ENCODE measurements at places on chromosomes 11 and 22.
A peak's percentile ranks its signal among the peaks of the same experiment; 100 is the strongest.

DNA sequence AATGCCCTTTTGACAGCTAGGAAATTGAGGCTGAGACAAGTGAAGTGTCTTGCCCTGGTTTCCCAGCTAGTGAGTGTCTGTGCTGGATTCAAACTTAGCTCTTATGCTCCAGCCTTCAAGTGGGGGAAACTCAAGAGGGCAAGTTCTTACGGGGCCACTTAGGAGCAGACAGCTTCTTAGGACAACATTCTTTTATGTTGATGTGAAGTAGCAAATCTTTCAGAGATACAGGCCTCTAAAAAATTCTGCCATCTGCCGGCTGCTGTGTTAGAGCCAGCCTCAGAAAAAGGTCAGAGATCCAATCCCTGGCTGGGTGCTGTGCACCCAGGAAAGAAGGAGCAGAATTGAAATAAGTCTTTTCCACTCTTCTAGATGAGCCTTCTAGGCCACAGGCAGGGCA lies 26.6 kb downstream of the TIMP3 start:
- no peaks in the 10 kb centered on the region for H3K36me3 ChIP-seq
- no peaks in the 10 kb centered on the region for H3K27me3 ChIP-seq
- H3K4me3 ChIP-seq = no peak overlapping the region
- no peak for DNase-seq
- H3K27ac ChIP-seq = no peak overlapping the region
- no peaks in the 10 kb centered on the region for H3K4me1 ChIP-seq

GRCh38 chr22:25627271-25627852 lies 62.9 kb downstream of the GRK3 start:
- peaks cover 33% of the 10 kb centered on the region for H3K4me1 ChIP-seq
- H3K4me3 ChIP-seq = no peak overlapping the region
- no peak overlapping the region for H3K27ac ChIP-seq

DNA sequence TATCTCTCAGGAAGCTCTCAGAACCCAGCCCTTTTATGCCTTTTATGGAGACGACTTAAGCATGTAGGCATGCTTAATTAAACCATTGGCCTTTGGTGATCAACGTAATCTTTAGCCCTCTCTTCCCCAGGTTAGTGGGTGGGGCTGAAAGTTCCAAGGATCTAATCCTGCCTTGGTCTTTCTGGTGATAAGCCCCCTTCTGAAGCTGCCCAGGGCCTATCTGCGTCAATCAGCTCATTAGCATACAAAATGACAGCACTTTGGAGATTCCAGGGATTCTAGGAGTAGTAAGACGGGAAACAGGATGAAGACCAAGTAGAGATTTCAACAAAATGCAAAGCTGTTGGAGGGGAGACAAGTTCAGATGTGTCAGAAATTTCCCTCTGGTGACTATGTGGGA lies 3.1 kb downstream of the FAM118A start:
- no peak overlapping the region for H3K4me3 ChIP-seq
- H3K27ac ChIP-seq = no peak overlapping the region
- H3K36me3 ChIP-seq = no peaks in the 10 kb centered on the region
- peaks cover 31% of the 10 kb centered on the region for H3K4me1 ChIP-seq
- no peak for DNase-seq
- no peaks in the 10 kb centered on the region for H3K27me3 ChIP-seq

DNA sequence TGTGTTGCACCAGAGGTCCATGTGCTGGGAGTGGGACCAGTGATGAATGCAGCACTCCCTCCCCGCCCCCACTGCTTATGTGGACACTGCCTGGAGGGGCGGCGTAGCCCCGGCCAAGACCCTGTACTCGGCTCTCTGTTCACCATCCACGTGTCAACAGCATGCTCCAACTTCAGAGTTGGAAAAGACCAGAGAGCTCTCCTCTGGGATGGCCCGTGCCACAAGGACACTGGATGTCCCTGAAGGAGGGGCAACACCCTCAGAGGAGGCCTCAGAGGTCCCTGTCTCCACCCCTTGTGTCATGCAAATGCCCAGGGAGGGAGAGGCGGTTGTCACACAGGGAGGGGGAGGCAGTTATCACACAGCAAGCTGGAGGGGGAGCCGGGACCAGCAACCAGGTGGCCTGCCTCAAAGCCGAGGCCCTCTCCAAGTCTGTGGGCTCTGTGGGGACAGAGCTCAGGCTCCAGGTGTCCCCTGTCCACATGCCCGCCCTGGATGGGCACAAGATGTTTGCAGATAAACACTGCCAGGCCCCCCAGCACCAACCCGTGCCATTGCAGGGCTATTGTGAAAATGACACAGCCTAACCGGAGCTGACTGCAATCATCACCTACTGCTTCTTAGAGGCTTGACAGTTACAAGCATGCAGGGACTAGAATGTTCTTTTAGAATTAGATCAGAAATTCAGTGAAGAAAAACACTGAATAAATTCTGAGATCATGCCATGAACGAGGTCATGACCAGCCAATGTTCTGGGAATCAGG lies 121.1 kb downstream of the PHF21B start:
- H3K4me3 ChIP-seq = no peak overlapping the region
- no peaks in the 10 kb centered on the region for H3K4me1 ChIP-seq
- H3K27ac ChIP-seq = no peak overlapping the region
- H3K27me3 ChIP-seq = no peaks in the 10 kb centered on the region

GRCh38 chr11:22433094-22433455 lies 94.9 kb downstream of the SLC17A6 start:
- H3K27ac ChIP-seq = no peak overlapping the region
- no peak for DNase-seq
- no peaks in the 10 kb centered on the region for H3K27me3 ChIP-seq
- no peak overlapping the region for H3K4me3 ChIP-seq
- H3K36me3 ChIP-seq = no peaks in the 10 kb centered on the region
- H3K4me1 ChIP-seq = no peaks in the 10 kb centered on the region

DNA sequence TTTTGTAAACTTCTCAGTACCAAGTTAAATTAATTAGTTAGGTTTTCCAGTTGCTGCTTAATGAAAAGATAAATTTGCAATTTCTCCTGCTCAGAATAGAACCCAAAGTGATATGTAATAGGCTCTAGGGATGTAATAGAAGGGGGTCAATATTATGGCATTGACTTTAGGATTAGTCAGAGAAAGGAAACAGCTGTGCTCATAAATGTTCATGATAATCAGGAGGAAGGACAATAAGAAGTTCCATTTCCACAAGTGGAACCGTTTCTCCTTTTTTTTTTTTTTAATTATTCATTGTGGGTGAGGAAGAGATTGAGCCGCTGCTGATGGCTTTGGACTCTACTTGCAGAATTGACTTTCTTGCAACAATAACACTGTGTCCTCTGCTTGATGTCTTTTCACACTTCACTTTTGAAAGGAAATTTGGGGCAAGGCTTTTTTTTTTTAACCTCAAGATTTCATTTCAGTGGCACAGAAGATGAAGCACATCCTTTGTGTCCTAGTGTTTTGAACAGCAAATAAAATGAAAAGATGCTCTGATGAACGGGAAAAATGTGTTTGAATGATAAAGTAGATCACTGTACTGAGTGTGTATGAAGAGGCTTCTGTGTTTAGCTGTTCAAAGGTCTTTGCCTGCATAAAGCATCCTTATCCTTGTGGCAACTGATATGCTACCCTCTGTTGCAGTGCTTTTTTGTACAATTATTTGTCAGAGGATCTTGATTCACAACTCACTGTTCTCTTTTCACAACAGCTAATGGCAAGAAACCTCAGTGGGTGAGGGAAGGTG lies 62.4 kb downstream of the GAS2 start:
- no peak for DNase-seq
- H3K4me1 ChIP-seq = no peaks in the 10 kb centered on the region
- H3K36me3 ChIP-seq = no peaks in the 10 kb centered on the region

- H3K4me1 ChIP-seq = no peaks in the 10 kb centered on the region
- no peak for DNase-seq
- no peaks in the 10 kb centered on the region for H3K27me3 ChIP-seq
- H3K27ac ChIP-seq = no peak overlapping the region
- H3K4me3 ChIP-seq = no peak overlapping the region
Observed at GRCh38 chr11:13734530-13734929, 66.1 kb downstream of the FAR1 start.

- no peaks in the 10 kb centered on the region for H3K4me1 ChIP-seq
- no peaks in the 10 kb centered on the region for H3K36me3 ChIP-seq
- no peak overlapping the region for H3K4me3 ChIP-seq
- H3K27me3 ChIP-seq = no peaks in the 10 kb centered on the region
Observed at GRCh38 chr11:11056749-11057471, 199.1 kb upstream of the ZBED5 start.

- no peak for DNase-seq
- H3K27me3 ChIP-seq = no peaks in the 10 kb centered on the region
- H3K4me1 ChIP-seq = no peaks in the 10 kb centered on the region
- H3K4me3 ChIP-seq = no peak overlapping the region
Observed at GRCh38 chr11:122112470-122113365, 3.3 kb downstream of the BLID start.

GRCh38 chr11:30545507-30545906 lies 40.6 kb downstream of the MPPED2 start:
- H3K4me1 ChIP-seq = no peaks in the 10 kb centered on the region
- H3K27me3 ChIP-seq = no peaks in the 10 kb centered on the region
- no peak overlapping the region for H3K27ac ChIP-seq
- no peak overlapping the region for H3K4me3 ChIP-seq
- no peak for DNase-seq

- no peak overlapping the region for H3K27ac ChIP-seq
- peaks cover 6% of the 10 kb centered on the region for H3K4me1 ChIP-seq
- no peaks in the 10 kb centered on the region for H3K36me3 ChIP-seq
Observed at GRCh38 chr11:77069969-77070582, 3.3 kb downstream of the CAPN5 start.

DNA sequence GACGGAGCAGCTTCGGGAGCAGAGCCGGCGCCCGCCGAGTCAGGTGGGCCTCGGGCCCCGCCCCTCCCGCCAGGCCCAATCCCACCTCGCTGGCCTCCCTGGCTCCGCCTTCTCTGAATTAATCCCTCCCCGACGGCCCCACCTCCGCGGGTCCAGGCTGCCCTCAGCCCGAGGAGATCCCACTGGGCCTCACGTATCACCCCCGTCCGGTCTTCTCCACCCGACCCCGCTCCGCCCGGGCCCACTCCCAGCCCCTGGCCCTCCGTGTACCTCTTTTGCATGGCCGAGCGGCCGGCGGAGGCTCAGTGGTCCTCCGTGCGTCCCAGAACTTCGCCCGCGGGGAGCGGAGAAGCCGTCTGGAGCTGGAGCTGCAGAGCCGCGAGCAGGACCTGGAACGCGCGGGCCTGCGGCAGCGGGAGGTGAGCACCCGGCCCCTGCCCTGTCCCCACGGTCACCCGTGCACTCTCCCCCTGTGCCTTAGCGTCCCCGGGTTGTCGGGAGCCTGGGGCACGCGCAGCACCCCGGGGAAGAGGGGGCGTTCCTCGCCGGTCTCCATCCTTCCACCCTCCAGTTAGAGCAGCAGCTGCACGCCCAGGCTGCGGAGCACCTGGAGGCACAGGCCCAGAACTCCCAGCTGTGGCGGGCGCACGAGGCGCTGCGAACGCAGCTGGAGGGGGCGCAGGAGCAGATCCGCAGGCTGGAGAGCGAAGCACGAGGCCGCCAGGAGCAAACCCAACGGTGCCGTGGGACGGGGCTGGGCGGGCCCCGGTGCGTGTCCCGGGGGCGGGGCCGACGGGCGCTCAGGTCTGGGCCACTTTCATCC lies 2.2 kb upstream of the CD151 start:
- no peaks in the 10 kb centered on the region for H3K27me3 ChIP-seq
- no peak overlapping the region for H3K27ac ChIP-seq
- peak overlapping the region; percentile 49 for H3K4me3 ChIP-seq
- DNase-seq = no peak
- no peaks in the 10 kb centered on the region for H3K36me3 ChIP-seq
- H3K4me1 ChIP-seq = peaks cover 42% of the 10 kb centered on the region

GRCh38 chr11:102879801-102880200 lies 5.0 kb upstream of the MMP12 start:
- H3K4me3 ChIP-seq = no peak overlapping the region
- no peaks in the 10 kb centered on the region for H3K27me3 ChIP-seq
- H3K36me3 ChIP-seq = no peaks in the 10 kb centered on the region
- DNase-seq = no peak
- H3K27ac ChIP-seq = no peak overlapping the region
- H3K4me1 ChIP-seq = peaks cover 3% of the 10 kb centered on the region

GRCh38 chr11:32817181-32817851 lies 12.4 kb upstream of the PRRG4 start:
- no peaks in the 10 kb centered on the region for H3K27me3 ChIP-seq
- no peak for DNase-seq
- H3K36me3 ChIP-seq = no peaks in the 10 kb centered on the region
- no peak overlapping the region for H3K27ac ChIP-seq
- no peak overlapping the region for H3K4me3 ChIP-seq

DNA sequence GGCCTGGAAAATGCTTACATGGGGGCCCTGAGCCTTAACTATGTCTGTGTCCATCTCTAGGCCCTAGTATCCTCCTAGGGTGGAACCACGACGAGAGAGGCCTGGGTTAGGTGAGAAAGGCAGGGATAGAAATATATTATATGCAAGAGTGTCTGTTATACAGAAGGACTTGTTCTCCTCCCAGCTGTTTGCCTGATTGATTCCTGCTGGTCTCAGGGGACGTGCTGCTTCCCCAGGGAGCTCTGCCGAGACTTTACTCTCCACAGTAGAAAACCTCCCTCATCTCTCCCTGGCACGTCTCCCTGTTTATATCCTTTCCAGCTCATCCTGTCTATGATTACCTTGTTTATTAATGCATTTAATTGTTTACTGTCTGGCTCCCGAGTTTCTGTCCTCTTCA lies 132.6 kb downstream of the MIAT start:
- H3K27ac ChIP-seq = no peak overlapping the region
- H3K27me3 ChIP-seq = no peaks in the 10 kb centered on the region
- H3K4me1 ChIP-seq = peaks cover 16% of the 10 kb centered on the region

- DNase-seq = no peak
- H3K27me3 ChIP-seq = no peaks in the 10 kb centered on the region
- H3K27ac ChIP-seq = no peak overlapping the region
Observed at GRCh38 chr22:27146866-27147633, 489.7 kb downstream of the MIAT start.

DNA sequence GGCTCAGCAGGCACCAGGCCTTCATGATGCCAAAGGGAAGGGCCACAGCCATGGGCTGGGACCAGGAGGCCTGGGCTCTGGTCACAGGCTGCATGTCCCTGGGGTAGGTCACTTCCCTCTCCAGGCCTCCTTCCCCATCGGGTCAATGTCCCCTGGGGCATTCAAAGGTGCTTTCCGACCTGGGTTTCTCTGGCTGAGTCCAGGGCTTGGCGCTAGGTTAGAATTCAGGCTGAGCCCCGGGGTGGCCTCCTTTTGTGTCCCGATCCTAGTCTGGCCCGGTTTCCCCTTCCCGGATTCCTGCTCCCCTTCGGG lies 12.2 kb downstream of the MAFF start:
- peak overlapping the region; percentile 5 for H3K27ac ChIP-seq
- DNase-seq = no peak
- peaks cover 44% of the 10 kb centered on the region for H3K4me1 ChIP-seq
- H3K27me3 ChIP-seq = no peaks in the 10 kb centered on the region

GRCh38 chr11:15726221-15726746 lies 611.6 kb downstream of the INSC start:
- no peak overlapping the region for H3K27ac ChIP-seq
- no peaks in the 10 kb centered on the region for H3K36me3 ChIP-seq
- H3K4me1 ChIP-seq = no peaks in the 10 kb centered on the region
- no peak for DNase-seq
- no peak overlapping the region for H3K4me3 ChIP-seq
- no peaks in the 10 kb centered on the region for H3K27me3 ChIP-seq

Data from GM12878 (cell line).